NCI-H524 treated with DMSO at 0.1 percent for 48 hours (cell line): ENCODE measurements at places on chromosomes 12 and 14.

GRCh38 chr14:90290337-90291011 is 34.1 kb downstream of the PSMC1 start:
- no peak for DNase-seq

DNA sequence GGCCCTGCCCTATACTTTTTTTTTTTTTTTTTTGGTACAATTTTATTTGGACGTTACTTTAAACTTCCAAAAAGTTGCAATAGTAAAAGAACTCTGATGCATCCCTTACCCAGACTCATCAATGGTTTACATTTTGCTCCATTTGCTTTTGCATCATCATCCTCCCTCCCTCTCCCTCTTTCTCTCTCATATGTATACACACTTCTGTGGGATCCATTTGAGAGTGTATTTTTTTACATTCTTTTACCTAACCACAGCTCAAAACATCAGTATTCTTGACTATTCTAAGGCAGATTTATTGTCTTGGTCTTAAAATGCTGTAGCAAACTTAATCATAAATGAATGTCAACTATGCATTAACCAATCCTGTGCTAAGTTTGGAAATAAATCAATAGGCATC is 111.6 kb downstream of the PRICKLE1 start:
- no peak for DNase-seq

GRCh38 chr14:47596860-47597259 is 78.5 kb downstream of the MDGA2 start:
- DNase-seq: no peak

DNA sequence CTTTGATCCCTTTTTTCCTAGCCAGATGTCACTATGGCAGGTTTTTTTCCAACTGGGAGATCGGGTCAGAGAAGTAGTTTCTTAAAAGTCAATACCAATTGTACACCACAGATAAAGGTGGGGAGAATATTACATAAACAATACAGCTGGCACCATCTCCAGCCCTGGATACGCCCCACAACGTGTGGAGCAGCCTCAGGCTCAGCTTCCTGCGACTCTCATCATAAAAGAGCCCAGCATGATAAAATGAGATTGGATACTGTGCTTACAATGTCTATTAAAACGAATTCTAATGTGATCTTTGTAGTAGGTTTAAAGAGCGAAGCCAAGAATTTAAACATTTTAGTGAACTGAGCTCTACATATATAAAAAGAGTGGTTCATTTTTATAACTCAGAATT is 21.5 kb downstream of the EFCAB11 start:
- DNase-seq: no peak

GRCh38 chr14:95659293-95659989 is 26.8 kb upstream of the TCL1B start:
- DNase-seq: no peak

GRCh38 chr12:19423166-19423930 is 15.9 kb upstream of the AEBP2 start:
- no peak for DNase-seq

DNA sequence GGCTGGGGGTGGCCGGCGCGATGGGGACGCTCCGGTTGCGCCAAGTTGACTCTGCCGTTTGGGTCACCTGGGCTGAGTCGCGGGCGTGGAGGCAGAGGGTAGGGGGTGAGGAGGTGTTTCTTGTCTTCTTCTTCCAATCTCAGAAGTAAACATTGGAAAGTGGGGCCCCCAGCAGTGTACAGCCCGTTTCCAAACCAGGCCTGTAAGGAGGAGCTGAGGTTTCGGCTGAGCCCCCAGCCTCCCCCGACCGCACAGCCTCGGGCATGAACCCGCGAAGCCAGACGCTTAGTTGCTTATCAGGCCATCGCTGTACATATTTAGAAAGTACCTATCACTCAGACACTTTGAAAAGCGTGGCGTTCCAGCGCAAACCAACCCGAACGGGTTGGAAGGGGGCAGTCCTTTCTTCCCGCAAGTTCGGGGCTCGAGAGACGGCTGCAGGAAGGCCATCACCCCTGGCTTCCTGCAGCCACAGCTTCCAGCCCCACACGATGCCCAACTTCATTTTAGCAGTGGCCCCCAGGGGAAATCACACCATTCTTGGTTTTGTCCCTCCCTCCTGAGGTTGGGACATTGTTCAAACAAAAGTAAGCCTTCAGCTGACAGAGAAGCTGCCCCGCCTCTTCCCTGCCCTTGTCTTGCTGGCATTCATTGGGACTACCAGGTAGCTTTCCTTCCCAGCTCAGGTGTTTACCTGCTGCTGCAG is 164.1 kb downstream of the ZFP36L1 start:
- no peak for DNase-seq
